HS-27A (cell line): ENCODE measurements at places on chromosomes 12 and 14.

- DNase-seq: peak; percentile 81
Measured at GRCh38 chr14:35878272-35879150, 52.4 kb downstream of the BRMS1L start.

- DNase-seq: no peak
Measured at GRCh38 chr14:75339059-75339458, 60.4 kb downstream of the FOS start.

DNA sequence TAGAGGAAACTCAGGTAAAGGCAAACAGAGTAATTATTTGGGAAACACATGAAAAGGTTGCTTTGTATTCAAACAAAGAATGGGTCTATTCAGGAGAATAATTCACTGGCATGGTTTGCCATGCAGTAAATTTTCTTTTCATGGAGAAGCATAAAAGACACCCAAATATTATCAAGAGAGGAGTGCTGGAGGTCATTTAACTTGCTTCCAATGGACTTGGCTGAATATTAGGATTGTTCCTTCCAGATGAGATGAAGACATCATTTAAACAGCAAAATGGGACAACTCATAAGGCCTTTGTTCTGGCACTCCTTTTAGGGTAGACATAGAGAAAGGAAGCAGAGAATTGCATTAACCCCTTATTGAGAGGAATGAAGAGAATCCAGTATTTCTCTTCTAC, 38.7 kb downstream of the WIF1 start:
- no peak for DNase-seq

- DNase-seq: no peak
Measured at GRCh38 chr12:131430158-131430742, 280.6 kb upstream of the SFSWAP start.

GRCh38 chr12:2291182-2291832, 238.5 kb downstream of the CACNA1C start:
- DNase-seq: no peak

- no peak for DNase-seq
Measured at GRCh38 chr12:127342861-127343260, 924.1 kb upstream of the TMEM132C start.

- no peak for DNase-seq
Measured at GRCh38 chr12:48717252-48717695, 767 bp upstream of the CCNT1 start.

GRCh38 chr12:30019366-30020140, 235.8 kb upstream of the TMTC1 start:
- no peak for DNase-seq

- DNase-seq: no peak
Measured at GRCh38 chr14:24194873-24195185, 412 bp downstream of the TM9SF1 start.

DNA sequence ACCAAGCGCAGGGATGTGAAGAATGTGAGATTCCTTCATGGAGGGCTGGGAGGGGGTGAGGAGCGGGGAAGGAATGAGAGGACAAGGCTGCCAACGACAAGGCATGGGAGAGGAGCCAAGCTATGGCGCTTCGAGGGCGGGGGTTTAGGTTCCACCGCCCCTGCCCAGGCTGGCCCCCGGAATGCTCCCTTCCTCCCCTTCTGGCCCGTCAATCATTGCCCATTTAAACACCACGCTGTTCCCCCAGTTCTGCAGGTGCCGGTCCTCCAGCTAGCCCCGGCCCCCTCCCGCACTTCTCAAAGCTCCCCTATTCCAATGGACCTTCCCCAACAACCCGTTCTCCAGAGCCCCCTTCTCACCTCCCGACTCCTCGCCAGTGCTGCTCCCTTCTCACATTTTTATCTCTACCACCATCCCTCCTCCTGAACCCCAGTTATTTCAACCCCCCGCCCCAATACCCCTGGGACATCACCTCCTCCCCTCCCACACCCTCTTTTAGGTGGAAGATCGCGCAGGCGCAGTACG, 428 bp downstream of the RNF41 start:
- DNase-seq: peak; percentile 72

DNA sequence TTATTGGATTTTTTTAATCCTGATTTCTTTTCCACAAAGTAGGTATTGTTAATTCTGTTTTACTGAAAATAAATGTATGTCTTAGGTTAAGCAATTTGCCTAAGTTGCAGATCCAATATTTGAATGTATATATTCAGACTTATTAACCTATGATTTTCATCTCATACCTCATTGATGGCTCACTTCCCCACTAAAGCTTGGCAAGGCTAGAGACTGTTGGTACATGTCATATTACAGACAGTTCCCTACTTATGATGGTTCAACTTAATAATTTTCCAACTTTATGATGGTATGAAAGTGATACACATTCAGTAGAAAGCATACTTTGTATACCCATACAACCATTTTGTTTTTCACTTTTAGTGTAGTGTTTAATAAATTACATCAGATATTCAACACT, 33.2 kb upstream of the KCNH3 start:
- no peak for DNase-seq

DNA sequence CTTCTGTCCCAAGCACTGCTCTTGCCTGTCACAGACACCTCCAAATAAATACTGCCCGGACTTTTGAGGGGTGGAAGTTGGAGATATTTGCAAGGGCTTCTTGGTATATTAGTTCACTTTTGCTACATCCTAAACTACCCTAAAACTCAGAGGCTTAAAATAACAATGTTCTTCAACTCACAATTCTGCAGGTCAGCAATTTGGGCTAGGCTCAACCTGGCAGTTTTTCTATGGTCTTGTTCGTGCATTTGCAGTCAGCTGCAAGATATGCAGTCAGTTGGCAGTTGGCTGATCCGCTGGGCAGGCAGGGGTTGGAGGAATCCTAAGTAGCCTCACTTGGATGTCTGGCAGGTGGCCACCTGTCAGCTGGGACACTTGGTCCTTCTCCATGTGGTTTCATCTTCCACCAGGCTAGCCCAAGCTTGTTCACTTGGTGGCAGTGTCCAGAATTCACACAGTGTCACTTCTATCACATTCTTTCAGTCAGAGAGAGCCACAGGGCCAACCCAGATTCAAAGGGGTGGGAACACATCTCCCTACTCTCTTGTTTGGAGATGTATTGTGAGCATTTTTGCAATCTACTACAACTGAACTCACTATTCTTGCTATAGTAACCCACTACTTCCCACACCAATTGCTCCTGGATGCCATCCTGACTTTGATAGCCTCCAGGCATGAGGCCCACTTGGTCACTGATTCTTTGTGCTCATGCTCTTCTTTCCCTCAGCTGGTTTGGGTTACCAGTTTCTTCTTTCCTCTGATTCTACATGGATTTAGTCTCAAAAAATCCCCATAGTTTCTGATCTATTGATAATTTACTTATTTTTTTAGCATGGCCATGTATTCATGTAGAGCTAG, 27.8 kb upstream of the CAPRIN2 start:
- DNase-seq: no peak

- DNase-seq: no peak
Measured at GRCh38 chr12:100858656-100859055, 64.1 kb downstream of the ANO4 start.

- no peak for DNase-seq
Measured at GRCh38 chr12:112795582-112795981, 4.0 kb downstream of the RPH3A start.

DNA sequence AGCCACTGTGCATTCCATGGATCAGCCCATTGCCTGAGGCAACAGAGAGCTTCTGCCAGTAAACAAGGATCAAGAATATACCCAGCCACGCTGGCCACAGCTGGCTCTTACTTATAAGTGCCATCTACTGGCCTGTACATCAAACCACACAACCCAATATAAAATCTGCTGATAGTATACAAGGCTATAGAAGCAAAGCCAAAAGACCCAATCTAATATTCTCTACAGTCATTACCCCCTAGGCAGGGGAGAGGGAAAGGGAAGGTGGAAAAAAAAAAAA, 4.4 kb upstream of the FAM186B start:
- DNase-seq: no peak

DNA sequence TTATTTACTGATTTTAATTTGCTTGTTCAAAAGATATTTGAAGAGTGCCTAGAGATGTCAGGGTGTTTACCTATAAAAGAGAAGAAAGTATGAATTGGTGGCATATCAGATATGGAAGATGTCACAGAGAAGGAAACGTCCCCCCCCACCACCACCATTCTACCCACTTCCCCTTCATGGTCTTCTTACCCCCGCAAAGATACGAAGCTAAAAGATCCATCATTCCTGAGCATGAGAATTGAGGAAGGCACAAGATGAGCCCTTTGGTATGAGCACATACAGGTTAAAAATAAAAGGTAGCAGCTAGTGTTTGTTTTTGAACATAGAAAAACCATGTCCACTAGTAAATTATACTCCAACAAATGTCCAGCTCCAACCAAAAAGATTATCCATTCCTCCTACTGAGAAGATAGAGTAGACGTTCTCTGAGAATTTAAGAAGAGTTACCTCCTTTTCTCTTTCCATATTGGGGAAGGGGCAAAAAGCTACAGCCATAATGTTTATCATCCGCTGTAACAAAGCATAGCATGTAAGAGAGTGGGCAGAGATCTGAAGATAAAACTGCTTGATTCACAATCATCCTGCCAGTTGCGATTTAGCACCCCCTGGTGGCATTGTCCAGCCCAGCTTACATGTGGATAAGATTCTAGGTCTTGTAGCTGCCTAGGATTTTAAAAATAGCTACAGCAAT, 29.1 kb downstream of the NFYB start:
- DNase-seq: no peak

DNA sequence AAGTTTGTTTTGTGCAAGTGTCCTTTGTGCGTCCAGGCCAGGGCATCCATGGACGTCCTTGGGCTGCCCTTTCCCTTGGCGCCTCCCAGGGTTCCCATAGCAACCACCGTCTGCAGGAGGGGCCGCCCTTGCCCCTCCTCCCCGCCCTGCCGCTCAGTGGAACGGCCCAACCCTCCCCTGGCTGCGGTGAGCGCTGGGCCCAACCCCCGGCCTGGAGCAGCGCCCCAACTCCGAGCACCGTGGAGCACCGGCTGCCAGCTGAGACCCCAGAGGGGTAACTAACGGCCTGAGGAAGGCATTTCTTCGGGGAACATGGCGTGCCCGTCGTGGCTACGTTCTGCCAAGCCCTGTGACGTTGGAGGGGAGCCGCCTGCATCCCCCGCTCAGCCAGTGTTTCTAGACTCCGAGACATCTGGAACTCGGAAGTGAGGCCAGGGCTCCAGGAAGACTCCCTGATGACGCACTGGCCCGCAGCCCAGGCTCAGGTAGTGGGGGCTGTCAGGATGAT, 5.3 kb upstream of the ACACB start:
- DNase-seq: no peak

- DNase-seq: no peak
Measured at GRCh38 chr12:89827592-89827991, 119.0 kb upstream of the ATP2B1 start.

DNA sequence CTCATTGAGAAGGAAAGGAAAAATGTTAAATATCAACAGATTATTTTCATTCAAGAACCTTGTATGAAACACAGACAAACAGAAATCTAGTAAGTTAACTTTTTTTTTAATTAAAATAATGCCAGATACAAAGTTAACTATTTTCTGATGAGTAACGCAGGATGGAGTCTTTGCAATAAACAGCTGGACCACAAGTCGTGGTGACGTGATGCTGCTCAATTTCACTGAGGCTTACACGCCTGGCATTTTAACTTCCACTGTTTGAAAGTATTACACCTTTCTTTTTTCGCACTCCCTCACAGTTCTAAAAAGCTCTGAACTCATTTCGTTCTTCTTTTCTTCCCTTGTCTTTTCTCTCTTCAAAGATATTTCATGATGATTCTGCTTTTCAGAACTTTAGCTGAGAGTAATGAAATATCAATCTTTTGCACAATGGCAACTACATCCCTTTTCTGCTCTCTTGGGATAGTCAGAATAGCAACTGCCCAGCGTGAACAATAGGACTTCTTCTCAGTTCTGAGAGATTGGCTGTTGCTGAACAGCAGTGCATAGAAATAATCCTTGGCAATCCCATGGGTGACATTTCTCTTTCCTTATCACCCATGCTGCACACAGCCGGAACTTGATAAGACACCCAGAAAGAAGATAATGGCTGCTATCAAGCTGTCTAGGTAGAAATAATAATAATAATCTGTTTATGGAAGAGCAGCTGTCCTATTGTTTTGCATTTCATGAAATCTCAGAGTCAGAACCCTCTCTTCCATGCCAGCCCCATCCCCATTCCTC, 160.5 kb downstream of the BTG1 start:
- DNase-seq: no peak

DNA sequence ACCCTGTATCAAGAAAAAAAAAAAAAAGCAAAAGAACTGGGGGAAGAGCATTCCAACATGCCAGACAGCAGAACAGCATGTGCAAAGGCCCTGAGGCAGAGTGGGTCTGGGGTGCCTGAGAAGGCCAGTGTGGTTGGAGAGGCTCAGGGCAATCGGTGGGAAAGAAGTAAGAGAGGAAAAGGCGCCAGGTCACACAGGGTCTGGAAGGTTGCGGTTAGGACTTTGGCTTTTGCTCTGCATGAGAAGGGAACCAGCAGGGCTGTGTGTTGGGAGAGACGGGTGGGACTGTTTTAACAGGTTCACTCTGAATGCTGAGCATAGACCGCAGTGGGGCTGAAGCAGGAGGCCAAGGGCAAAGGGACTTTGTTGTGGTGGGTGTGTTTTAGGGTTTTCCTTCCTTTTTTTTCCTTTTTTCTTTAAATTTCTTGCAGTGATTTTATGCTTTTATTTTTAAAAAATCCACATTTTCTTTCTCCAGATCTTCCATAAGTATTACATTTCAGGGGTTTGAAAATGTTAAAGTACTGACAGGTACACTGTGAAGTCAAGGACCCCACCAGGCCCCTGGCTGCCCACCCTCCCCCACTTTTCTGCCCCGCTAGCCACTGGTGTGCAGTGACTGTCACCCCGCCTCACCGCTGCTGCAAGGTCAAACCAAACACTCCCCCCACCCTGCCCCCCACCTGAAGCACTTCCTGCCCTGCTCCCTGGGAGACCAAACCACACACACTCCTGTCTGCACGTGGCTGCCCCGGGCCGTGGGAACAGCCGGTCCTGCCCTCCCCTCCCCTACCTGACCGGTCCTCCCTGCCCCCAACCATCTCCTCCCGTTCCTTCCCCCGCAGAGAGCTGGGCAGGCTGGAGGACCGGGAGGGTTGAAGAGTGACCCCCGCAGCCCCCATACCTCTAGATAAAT, 30.0 kb downstream of the DTX1 start:
- DNase-seq: no peak

- no peak for DNase-seq
Measured at GRCh38 chr12:87428701-87429277, 600.4 kb downstream of the C12orf50 start.

- DNase-seq: peak; percentile 20
Measured at GRCh38 chr14:77099425-77100167, 1.5 kb downstream of the CIPC start.

- DNase-seq: no peak
Measured at GRCh38 chr12:14810953-14811483, 3.0 kb downstream of the SMCO3 start.

DNA sequence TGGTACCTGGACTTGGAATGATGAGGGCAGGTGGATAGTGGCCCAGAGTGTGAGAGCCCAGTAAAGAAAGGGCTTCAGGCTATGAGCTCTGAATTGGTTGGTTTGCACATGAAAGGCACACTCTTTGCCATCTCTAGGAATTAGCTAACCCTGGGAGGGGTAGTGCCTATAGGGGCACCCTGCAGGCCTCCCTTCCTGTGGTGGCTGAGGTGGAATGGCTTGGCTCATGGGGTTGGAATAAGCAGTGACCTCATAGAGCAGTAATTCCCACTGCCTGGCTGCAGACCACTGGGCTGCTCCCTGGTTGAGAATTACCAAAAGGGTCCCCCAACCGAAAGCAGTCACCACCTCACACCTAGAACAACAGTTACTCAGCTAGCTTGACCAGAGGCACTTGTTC, 42.7 kb downstream of the ASCL4 start:
- no peak for DNase-seq

GRCh38 chr14:76995279-76996035, 33.1 kb downstream of the IRF2BPL start:
- no peak for DNase-seq
